ENCODE measurements at places on chromosomes 4 and X.

GRCh38 chr4:139521754-139522401, 34.1 kb downstream of the SETD7 start:
- no peak for DNase-seq

DNA sequence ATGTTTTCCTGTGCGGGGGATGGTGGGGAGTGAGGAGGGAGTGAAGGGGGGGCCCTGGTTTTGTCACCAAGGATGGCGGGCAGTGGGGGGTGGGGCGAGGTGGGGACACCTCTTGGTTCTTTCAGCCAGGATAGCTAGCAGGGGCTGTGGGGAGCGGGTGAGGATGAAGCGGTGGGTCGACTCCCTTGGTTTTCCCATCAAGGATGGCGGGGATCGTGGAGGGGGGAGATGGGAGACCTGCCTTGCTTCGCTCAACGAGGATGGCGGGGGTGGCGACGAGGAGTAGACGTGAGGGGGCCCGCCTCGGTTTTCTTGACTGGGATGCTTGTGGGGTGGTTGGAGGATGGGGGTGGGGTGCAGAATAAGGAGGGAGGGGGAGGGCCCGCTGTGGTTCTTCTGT, 643 bp downstream of the FHL1 start:
- no peak for DNase-seq

DNA sequence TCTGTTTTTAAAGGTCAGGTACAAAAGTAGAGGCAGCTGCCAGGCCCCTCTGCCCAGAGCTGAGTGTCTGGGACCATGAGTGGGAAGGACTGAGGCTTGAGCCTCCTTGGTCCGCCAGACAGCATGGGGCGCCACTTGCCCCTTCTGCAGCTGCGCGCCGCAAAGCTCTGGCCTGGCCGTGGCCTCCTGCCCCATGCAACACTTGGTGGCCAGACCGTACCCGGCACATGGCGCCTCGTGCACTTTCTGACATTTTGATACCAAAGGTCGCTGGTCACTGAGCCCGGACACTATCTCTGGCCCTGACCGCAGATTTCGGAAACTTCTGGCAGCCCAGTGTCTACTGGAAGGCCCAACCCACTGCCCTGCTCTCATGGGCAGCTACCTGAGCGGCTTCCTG, 18.6 kb downstream of the CLTRN start:
- no peak for DNase-seq

DNA sequence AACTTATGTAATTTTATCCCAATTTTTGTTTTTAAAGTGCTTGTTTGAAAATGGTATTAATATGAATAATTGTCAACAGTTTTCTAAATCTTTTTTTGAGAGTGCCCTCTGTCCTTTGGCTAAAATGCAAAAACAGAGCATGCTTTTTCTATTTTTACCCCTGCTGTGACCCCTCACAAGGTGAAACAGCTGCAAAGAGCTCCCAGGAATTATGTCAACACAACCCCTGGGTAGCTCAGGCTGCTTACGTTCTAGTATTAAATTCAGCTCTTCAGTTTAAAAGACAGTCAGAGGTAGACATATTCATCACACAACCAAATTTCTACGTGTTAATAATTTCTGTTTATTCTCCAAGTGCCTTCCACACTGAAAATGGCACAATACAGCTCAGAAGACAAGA, 367.5 kb downstream of the PRDM5 start:
- DNase-seq, result no peak

DNA sequence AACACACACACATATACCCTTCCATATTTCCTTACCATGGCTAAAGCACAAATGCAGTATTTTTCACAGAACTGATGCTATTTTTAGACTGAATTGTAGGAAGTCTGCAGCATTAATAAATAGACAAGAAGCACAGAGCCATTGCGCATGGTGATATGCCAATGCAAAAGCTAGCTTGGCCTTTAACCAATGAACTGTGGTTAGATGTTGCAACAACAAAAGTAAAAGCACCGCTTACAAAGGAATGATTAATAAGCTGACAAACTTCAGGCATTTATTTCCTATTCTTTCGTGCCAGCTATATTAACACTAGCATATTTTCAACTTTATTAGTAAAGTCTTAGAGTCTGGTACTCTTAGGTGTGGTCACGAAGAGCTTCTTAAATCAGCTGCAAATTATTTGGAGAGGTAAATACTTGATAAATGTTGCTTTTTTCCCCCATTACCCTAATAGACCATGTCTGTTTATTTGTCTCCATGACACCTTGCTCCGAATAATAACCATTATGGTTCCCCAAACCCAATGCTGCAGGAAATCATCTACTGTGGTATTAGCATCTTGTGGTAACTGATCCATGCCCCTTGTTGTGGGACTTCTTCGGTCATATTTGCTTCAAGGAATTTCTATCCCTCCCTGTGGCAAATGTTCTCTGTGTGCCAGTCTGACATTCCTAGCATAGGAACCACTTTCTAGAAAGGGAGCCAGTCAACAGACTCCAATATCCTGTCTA, 306.1 kb upstream of the TAPT1 start:
- no peak for DNase-seq

GRCh38 chr4:79395841-79396240, 12.2 kb downstream of the GK2 start:
- DNase-seq, result no peak

GRCh38 chr4:8726344-8726851, 133.8 kb downstream of the CPZ start:
- DNase-seq, result no peak

Data from T-helper 1 cell (primary cell).